ENCODE measurements at places on chromosomes 3 and 15. TPM values are rescaled to one million over a fixed set of nuclear protein-coding genes. Genes with fewer than 3 reads are reported as not detected.

The CPA3 gene
- not detected for total RNA-seq

GRCh38 chr15:32871883-32872282 lies 154.1 kb downstream of the GREM1 start:
- no peak overlapping the region for H3K4me3 ChIP-seq
- no peak overlapping the region for H3K27ac ChIP-seq
- H3K27me3 ChIP-seq, result no peaks in the 10 kb centered on the region

DNA sequence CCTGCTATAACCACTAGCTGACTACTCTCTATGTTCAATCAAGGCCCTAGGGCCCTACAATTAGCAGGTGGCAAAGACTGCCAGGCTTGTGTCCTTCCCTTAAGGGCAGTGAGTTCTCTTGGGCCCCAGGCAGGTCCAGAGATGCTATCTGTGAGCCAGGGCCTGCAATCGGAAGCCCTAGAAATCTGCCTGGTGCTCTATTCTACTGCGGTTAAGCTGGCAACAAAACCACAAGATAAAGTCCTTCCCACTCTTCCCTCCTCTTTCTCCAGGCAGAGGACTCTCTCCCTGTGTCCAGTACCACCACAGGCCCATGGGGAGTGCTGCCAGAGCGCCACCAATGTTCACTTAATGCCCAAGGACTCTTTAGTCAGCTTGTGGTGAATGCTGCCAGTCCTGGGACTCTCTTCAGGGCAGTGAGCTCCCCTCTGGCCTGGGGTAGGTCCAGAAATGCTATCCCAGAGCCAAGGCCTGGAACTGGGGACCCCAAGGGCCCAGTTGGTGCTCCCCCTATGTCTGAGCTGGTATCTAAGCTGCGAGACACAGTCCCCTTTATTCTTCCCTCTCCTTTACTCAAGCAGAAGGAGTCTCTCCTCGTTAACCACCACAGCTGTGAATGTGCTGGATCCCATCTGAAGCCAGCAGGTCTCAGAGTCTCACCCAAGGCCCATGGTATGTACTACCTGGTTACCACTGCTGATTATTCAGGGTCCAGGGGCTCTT lies 34.7 kb downstream of the XXYLT1 start:
- DNase-seq, result no peak
- H3K36me3 ChIP-seq, result peaks cover 10% of the 10 kb centered on the region
- H3K4me3 ChIP-seq, result no peak overlapping the region
- H3K4me1 ChIP-seq, result no peaks in the 10 kb centered on the region

- no peaks in the 10 kb centered on the region for H3K27me3 ChIP-seq
- no peaks in the 10 kb centered on the region for H3K4me1 ChIP-seq
- DNase-seq, result no peak
- H3K27ac ChIP-seq, result no peak overlapping the region
Observed at GRCh38 chr15:98966091-98966787, 41.4 kb downstream of the PGPEP1L start.

DNA sequence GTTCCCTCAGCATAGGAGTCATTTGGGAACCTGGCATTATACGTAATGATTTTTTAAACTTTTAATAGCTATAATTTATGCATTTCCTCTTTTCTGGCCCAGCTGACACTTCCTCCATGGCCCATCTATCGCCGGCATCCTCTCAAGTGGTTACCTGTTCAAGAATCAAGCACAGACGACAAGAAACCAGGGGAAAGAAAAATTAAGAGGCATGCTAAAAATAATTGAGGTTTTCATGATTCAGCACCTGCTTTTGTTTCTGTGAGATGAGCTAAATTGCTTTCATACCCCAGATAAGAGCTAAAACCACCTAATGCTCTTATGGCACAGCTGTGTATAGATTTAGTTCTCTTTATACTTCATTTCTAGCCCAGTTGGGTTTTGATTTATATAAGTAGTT lies 1.7 kb downstream of the SPCS1 start:
- no peaks in the 10 kb centered on the region for H3K27me3 ChIP-seq
- no peak for DNase-seq
- peak overlapping the region; percentile 96 for H3K27ac ChIP-seq
- peaks cover 42% of the 10 kb centered on the region for H3K4me1 ChIP-seq

- peak overlapping the region; percentile 49 for H3K27ac ChIP-seq
- H3K27me3 ChIP-seq, result no peaks in the 10 kb centered on the region
- DNase-seq, result no peak
- H3K36me3 ChIP-seq, result peaks cover 37% of the 10 kb centered on the region
Observed at GRCh38 chr15:90478846-90479481, 50.8 kb upstream of the CRTC3 start.

DNA sequence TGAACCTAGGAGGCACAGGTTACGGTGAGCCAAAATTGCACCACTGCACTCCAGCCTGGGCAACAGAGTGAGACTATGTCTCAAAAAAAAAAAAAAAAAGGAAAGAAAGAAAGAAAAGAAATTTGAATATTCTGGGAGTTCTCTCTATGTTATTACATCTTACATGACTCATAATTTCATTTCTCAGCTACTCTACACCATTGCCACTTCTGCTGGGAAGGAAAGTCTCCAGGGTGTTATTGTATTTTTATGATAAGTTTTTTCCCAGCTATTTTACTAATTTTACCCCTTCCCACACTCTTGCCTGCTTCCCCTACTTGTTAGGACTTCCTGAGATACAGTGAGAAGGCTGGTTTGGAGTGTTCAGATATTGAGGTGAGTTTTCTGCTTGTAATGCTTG lies 69.7 kb upstream of the UMPS start:
- H3K4me3 ChIP-seq, result no peak overlapping the region
- H3K27ac ChIP-seq, result no peak overlapping the region
- H3K36me3 ChIP-seq, result no peaks in the 10 kb centered on the region
- H3K4me1 ChIP-seq, result peaks cover 10% of the 10 kb centered on the region
- no peak for DNase-seq

- H3K36me3 ChIP-seq, result no peaks in the 10 kb centered on the region
- no peaks in the 10 kb centered on the region for H3K27me3 ChIP-seq
- no peak overlapping the region for H3K27ac ChIP-seq
- no peak overlapping the region for H3K4me3 ChIP-seq
- no peaks in the 10 kb centered on the region for H3K4me1 ChIP-seq
Observed at GRCh38 chr15:42154212-42154941, 2.1 kb downstream of the PLA2G4F start.

- H3K4me3 ChIP-seq, result no peak overlapping the region
- H3K4me1 ChIP-seq, result peaks cover 30% of the 10 kb centered on the region
- peaks cover 51% of the 10 kb centered on the region for H3K27me3 ChIP-seq
- peaks cover 2% of the 10 kb centered on the region for H3K36me3 ChIP-seq
- no peak for DNase-seq
Observed at GRCh38 chr3:171811913-171812335, 1.6 kb upstream of the PLD1 start.

The ALDH1L1 gene
- total RNA-seq, result 0.48 TPM

DNA sequence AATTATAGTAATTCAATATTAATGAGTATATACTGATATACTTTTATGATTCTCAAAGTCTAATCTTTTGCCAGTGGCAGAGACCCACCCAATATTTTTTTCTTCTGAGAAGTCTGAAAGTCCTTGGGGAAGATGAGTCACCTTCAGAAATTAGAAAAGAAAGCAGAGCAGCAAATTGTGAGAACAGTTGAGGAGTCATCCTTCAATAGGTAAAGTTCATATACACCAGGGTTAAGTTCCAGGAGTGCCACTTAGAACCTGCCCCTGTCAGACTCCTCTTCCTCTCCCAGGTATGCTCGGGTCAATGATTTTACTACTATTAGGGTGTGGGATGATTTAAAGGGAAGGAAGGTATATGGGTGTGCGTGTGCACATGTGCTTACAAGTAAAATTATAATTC lies 7.1 kb downstream of the CLRN1 start:
- no peaks in the 10 kb centered on the region for H3K36me3 ChIP-seq
- no peak for DNase-seq
- H3K4me1 ChIP-seq, result peaks cover 5% of the 10 kb centered on the region
- peaks cover 35% of the 10 kb centered on the region for H3K27me3 ChIP-seq
- no peak overlapping the region for H3K4me3 ChIP-seq
- H3K27ac ChIP-seq, result no peak overlapping the region

DNA sequence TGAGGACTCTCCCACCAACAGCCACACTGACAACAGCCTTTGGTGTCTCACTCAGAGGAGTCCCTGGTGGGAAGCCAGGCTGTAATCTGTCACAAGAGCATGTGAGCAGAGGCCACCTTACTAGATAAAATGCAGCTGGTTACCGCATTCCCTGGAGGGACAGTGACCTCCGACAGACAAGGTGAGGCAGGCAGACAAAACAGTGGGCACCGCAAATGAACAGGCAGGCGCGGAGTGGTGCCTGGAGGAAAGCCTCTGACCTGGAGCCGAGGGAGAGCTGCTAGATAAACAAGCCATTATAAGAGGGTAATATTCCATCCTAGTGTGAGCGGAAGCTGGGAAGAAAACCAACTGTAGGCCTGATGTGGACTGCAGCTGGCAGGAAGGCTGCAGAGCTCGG lies 736.4 kb downstream of the FHIT start:
- H3K36me3 ChIP-seq, result no peaks in the 10 kb centered on the region
- no peak overlapping the region for H3K27ac ChIP-seq
- H3K4me1 ChIP-seq, result peaks cover 5% of the 10 kb centered on the region
- no peak overlapping the region for H3K4me3 ChIP-seq
- no peak for DNase-seq

DNA sequence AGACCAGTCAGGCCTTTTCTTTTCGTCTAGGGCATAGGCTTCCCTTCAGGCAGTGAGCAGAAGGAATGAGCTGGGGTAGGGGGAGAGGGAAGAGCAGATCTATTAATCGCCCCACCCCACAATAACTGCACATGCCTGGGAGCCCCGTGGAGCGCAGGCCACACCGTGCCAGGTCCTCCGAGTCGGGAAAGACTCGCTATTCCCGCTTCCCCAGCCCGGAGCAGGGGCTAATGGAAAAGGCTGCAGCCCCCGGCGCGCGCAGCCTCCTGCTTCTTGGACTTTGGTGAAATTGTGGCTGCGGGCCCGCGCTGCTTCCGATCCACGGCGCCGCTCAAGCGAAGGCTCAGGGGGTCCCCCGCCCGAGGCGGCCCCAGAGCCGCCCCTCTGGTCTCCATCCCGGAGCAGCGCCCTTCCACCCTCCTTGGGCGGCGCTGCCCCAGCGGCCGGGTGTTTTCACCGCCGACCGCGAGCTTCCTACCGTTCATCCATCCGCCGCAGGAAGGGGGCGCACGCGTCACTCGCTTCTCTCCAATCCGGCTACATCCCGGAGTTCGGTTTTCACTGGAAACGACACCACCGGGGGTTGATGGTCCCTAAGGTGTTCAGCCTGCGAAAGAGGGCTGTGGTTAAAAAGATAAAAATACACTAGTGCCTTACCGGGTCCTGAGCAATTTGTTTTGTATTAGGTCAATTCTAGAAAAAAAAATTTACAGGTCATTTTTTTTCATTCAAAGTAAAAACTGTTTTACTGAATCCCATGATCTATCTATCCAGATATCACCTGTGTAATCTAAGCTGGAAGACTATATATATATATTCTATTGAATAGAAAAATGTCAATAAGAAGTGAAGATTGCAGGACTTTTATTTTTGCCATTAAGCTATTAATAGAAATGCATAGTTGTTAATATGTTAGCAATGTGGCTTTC lies 4.4 kb upstream of the SYNM start:
- no peaks in the 10 kb centered on the region for H3K4me1 ChIP-seq
- H3K4me3 ChIP-seq, result peak overlapping the region; percentile 52
- DNase-seq, result peak; percentile 65
- H3K36me3 ChIP-seq, result peaks cover 1% of the 10 kb centered on the region

The MAPKAPK3 gene
- 116 TPM for total RNA-seq

GRCh38 chr15:89370120-89370977 lies 35.7 kb upstream of the POLG start:
- H3K36me3 ChIP-seq, result no peaks in the 10 kb centered on the region
- H3K4me1 ChIP-seq, result peaks cover 17% of the 10 kb centered on the region
- DNase-seq, result no peak
- peaks cover 82% of the 10 kb centered on the region for H3K27me3 ChIP-seq

GRCh38 chr3:126937533-126937932 lies 45.4 kb upstream of the PLXNA1 start:
- no peaks in the 10 kb centered on the region for H3K4me1 ChIP-seq
- no peak overlapping the region for H3K4me3 ChIP-seq
- H3K27ac ChIP-seq, result no peak overlapping the region
- no peak for DNase-seq
- no peaks in the 10 kb centered on the region for H3K36me3 ChIP-seq
- H3K27me3 ChIP-seq, result no peaks in the 10 kb centered on the region

GRCh38 chr3:48748754-48749153 lies 31.7 kb upstream of the IP6K2 start:
- no peak overlapping the region for H3K27ac ChIP-seq
- no peaks in the 10 kb centered on the region for H3K4me1 ChIP-seq
- no peak for DNase-seq
- H3K36me3 ChIP-seq, result no peaks in the 10 kb centered on the region
- H3K4me3 ChIP-seq, result no peak overlapping the region
- no peaks in the 10 kb centered on the region for H3K27me3 ChIP-seq

DNA sequence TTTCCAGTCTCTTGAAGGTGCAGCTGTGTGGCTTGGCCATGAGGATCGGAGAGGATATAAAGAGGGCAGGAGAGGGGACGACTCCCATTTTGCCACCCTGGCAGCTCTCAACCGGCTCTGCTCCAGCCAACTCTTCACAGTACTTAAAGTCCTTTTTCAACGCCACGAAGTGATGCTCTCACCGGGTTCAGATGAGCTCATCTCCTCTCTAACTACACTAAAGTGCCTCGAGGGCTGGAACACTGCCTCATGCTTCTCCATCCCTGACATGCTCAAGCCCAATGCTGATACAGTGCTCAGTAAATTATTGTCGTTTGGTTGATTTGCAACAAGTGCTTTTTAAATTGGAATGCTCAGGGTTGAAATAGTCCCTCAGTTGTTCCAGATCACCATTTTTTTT lies 97.8 kb downstream of the GTPBP8 start:
- H3K27me3 ChIP-seq, result no peaks in the 10 kb centered on the region
- no peaks in the 10 kb centered on the region for H3K36me3 ChIP-seq

The MIX23 gene
- 133 TPM for total RNA-seq

The MRPS11 gene
- 66.6 TPM for total RNA-seq

The PCOLCE2 gene
- total RNA-seq, result not detected

DNA sequence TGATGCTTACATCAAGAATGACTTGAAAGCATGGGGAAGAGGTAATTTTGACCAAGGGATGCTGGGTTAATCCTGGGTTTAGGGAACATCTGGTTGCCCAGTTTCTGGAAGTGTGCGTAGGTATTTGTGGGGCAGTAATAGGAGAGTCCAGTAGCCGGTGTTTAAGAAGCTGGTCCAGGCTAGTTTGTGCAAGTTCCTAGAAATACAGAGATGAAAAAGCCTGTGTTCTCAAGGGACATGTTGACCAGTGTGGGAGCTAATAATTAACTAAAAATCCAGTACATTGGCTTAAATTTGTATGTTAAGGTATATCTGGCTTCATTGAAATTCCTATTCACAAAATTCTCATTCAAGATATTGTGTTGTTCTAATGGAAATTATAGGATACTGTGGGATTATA lies 51.2 kb downstream of the UBE2E2 start:
- peak overlapping the region; percentile 66 for H3K27ac ChIP-seq
- H3K36me3 ChIP-seq, result no peaks in the 10 kb centered on the region
- DNase-seq, result no peak
- no peaks in the 10 kb centered on the region for H3K27me3 ChIP-seq
